ENCODE measurements at places on chromosomes 16 and 17. TPM values are rescaled to one million over a fixed set of nuclear protein-coding genes. Genes with fewer than 3 reads are reported as not detected.

SCGB1C2 gene
- total RNA-seq, result not detected

NUDT16L1 gene
- total RNA-seq, result 31.7 TPM

CCL13 gene
- not detected for total RNA-seq

CD300LG gene
- total RNA-seq, result 0.09 TPM

HBQ1 gene
- 0.38 TPM for total RNA-seq

PCGF2 gene
- total RNA-seq, result 4.9 TPM

CHD9NB gene
- 1.8 TPM for total RNA-seq

CCL16 gene
- 0.19 TPM for total RNA-seq

Measured in endothelial cell of coronary artery (primary cell).